Activated CD4-positive, alpha-beta T cell treated with anti-CD3 and anti-CD28 coated beads, Interleukin-2, amount 50 U/mL, for 16 hours (primary cell): ENCODE measurements at places on chromosomes 5 and 9.

GRCh38 chr5:66513130-66513529 is 83.1 kb upstream of the MAST4 start:
- no peak for DNase-seq

GRCh38 chr9:27145143-27145542 is 36.1 kb downstream of the TEK start:
- DNase-seq, result no peak

DNA sequence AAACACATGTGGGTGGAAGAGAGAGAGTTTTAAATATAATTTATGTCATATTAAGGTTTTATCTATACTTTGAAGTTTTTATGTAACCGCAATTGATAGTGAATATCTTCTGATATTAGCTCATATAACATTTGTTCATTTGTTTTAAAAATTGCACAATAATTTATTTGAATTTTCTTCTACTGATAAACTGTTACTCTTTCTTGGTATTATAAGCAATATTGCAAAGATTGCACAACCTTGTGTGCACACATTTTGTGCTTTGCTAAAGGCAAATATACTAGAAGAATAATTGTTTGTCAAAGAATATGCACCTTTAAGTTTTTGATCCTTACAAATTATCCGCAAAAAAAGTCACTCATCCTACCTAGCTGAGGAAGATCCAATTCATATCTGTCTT is 275.7 kb downstream of the TLR4 start:
- no peak for DNase-seq

DNA sequence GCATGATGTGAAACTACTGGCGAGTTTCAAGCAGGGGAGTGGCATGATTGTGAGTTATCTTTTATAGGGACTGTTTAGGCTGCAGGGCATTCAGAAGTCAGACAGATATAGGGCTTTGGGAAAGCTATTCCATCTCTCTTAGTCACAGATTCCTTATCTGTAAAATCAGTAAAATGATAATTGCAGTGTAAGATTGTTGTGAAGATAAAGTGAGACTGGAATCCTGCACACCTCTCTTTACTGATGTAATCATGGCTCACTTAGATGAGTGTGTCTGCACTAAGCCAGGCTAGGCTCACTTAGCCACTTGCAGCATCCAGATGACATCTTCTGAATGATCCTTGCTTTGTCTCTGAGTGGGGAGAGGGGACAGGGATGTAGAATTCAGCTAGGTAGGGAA is 81.8 kb upstream of the MAMDC2 start:
- no peak for DNase-seq

DNA sequence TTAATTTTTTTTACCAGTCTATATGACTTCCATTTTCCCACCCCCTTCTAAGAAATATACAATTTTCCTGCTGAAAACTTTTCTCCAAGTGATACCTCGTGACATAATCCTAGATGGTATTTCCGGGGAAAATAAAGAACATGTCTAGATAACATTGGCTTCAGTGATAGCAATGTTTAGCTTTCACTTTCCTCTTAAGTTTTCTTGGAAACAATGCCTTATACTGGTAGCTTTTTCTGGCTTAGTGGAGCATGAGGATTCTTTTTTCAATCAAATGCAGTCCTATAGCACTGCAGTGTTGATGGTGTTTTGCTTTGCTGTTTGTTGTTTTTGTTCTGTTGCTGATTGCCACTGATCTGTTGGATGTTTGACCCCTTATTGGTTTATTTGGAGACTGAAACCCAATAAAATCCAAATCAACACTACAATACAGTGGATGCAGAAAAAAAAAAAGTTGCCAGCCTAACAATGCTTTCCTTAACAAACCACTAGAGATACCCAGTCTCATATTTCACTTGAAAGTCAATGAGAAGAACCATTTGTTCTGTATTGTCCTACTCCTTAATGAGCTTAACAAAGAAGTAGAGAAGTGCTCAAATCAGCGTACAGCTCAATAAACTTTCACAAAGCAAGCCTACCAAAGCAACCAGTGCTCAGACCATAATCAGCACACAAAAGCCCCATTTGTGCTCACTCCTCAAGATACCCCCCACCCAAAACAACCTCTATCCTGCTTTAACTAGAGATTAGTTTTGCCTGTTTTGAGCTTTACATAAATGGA is 74.2 kb upstream of the GRAMD2B start:
- no peak for DNase-seq

DNA sequence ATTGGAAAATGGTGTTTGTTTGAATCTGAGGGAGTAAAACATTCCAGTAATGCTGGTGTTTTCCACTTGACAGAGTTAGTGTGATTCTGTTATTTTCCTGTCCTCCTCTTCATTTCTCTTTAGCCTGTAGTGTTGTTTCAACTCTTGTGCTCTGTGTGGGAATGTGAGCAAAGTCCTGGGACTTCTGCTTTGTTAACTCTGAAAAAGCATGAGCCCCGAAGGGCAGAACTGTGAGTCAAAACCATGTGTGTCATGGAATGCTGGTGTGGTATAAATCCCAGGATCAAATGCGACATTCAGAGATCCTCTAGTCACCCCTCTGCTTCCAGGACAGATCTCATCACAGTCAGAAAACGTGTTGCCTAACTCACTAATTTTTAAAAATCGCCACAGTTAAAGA is 8.9 kb downstream of the F2R start:
- no peak for DNase-seq

DNA sequence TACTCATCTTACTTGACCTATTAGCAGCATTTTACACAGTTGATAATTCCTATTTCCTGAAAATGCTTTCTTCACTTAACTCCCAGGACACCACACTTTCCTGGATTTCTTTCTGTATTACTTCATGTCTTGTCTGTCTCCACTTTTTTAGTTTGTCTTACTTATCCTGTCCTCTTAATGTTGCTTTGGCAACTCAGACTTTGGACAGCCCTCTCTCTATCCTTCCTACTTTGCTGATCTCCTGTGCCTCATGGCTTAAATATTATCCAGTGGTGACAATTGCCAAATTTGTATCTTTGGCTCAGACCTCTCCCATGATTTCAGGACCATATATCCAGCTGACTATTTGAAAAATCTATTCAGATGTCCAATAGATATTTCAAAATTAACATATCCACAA is 39.8 kb upstream of the NUDT12 start:
- DNase-seq, result no peak

GRCh38 chr5:28574606-28575005 is 1536.2 kb upstream of the CDH9 start:
- DNase-seq, result no peak

DNA sequence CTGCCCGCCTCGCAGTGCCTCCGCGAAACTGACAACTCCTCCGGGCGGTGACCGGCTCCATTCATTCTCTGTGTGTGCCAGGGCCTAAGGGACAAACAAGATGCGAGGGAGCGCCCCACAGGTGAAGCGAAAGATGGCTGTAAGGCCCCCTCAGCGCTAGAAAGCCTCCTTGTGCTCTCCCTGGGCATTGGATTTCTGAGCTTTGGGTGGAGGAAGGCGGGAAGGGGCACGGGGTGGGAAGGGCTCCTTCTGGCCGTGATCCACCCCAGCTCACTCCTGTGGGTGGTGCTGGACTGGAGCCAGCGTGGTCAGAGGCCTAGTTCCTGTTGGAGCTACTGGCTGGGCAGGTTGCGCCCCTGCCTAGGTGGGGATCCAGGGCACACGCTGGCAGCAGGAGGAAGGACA is 943 bp downstream of the GALNT12 start:
- DNase-seq, result no peak

GRCh38 chr5:149015561-149015960 is 47.3 kb downstream of the SH3TC2 start:
- no peak for DNase-seq

DNA sequence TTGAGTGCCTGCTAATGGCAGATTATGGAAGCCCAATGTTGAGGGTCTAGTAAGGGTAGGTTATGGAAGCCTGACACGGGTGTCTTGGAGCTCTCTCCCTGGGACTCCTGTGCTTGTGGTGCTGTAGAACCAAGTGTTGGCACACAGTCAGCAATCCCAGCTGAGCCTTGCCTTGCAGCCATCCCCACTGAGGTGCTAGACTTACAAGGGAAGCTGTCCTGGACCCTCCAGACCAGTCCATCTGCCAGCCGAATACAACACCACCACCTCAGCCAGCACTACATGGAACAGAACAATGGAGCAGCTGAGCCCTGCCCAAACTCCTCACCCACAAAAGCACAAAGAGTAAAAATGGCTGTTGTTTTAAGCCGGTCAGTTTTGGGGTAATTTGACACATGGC is 90.5 kb upstream of the DNAH5 start:
- DNase-seq, result no peak

DNA sequence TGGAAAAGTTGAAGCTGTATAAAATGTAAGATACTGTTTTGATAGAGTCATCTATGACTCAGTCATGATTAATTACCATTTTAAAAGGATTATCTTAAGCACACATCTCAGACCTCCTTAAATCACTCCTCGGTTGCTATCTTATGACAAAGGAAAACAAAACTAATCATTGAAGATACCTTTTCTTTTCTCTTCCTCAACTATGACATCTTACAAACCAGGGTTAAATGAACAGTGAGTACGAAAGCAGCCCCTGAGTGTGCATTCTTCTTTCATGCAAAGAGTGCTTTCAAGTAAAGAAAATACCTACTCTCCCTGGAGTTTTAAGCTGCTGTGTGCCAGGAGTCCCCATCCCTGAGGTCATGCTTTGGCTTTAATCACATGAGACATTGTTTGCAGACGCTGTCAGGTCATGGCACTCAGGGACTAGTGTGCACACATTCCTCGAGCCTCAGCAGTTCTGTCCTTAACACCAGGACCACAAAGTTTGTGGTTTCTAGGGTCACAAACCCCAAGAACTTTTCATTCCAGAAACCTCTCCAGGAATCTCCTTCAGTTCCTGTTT is 86.7 kb upstream of the ICE1 start:
- DNase-seq, result no peak

GRCh38 chr9:124164811-124165210 is 92.9 kb upstream of the NEK6 start:
- no peak for DNase-seq

DNA sequence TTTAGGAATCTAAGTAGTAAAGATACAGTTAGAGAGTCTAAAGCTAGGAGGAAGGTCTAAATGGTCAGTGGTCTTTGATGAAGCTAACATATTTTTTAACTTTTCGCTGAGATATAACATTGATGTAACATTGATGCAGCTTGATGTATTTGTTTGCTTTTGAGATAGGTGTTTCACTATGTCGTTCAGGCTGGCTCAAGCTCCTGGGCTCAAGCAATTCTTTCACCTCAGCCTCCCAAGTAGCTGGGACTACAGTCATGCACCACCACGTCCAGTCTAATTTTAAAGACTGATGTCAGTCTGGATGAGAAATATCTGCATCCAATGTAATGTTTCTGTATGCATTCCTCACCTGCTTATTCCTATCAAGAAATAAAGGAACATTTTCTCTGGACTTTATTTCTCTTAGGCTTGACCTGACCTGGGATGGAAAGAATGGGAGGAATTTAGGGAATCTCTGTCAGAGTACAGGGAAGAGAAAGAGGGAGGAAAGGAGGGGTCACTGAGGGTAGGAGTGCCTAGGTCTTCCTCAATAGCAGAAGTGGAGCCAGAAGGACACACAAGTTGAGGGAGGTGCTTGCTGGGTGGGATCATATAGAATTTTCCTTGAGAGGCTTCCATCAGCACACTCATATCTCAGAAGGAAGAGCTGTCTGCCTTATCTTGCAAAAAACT is 101.5 kb upstream of the GPBP1 start:
- no peak for DNase-seq

GRCh38 chr5:154178661-154179060 is 11.9 kb upstream of the GALNT10 start:
- DNase-seq, result no peak

DNA sequence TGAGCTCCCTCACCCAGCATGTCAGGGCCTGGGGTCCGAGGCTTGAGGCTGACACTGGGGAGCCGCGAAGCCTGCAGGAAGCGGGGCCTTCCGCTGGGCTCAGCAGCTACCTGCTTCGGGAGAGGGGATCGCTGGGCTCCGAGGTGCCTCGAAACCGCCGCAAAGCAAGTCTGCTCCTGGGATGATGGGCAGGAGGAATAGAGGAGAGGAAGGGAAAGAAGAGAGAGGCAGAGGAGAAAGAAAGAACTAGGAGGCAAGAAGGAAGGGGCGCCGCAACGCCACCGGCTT is 1.5 kb upstream of the PRDM12 start:
- DNase-seq, result no peak

GRCh38 chr5:8701251-8701650 is 832.3 kb downstream of the MTRR start:
- no peak for DNase-seq

DNA sequence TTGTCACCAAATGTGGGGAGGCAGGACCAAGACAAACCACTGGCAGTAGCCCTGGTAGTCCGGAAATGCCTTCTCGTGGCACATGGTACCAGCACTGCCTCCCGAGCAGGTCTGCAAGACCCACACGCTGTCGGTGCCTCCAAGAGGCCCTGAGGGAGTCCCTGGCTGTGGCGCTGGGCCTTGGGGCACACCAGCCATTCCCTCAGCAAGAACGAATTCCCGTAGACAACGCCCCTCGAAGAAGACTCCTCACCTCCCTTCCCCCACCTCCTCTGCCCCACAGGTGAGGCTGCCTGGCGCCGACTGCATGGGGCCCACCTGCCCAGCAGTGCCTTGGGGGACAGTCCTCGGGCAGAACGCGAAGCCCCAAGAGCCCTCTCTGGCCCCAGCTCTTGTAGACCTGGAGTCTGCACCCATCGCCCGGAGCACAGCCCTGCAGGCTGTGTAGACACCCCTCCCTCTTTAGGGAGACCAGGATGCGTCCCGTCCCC is 56.0 kb downstream of the EXD3 start:
- no peak for DNase-seq

DNA sequence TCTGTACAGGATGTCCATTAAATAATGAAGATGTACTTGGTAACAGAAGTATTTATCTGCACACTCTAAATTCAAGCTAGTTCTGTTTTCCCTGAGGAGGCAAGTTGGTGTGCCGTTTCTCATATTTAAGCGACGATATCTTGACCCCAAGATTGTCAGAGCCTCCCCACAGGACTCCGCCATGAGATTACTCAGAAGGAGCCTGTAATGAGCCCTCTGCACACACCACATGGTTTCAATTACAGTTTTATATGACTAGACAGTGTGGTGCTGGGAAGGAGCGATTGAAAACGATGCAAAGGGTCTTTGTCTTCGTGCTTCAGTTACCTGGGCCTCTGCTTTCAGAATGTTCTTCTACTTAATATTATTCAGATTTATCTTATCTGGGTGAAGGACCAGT is 840.4 kb upstream of the WWC1 start:
- DNase-seq, result no peak

GRCh38 chr5:60210810-60211209 is 317.3 kb upstream of the PDE4D start:
- no peak for DNase-seq
